Right ventricle myocardium inferior (tissue), 1 donor: ENCODE measurements at places on chromosomes 12 and 14. TPM values are rescaled to one million over a fixed set of nuclear protein-coding genes. Genes with fewer than 3 reads are reported as not detected.

DNA sequence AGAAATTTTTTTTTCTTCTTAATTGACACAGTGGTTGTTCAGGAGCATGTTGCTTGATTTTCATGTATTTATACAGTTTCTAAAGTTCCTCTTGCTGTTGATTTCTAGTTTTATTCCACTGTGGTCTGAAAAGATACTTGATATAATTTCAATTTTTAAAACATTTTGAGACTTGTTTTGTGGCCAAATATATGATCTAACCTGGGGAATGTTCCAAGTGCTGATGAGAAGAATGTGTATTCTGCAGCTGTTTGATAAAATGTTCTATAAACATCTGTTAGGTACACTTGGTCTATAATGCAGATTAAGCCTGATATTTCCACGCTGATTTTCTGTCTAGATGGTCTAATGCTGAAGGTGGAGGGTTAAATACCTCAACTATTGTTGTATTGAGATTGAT, 151.4 kb upstream of the IFNG-AS1 start:
- DNase-seq = no peak

DNA sequence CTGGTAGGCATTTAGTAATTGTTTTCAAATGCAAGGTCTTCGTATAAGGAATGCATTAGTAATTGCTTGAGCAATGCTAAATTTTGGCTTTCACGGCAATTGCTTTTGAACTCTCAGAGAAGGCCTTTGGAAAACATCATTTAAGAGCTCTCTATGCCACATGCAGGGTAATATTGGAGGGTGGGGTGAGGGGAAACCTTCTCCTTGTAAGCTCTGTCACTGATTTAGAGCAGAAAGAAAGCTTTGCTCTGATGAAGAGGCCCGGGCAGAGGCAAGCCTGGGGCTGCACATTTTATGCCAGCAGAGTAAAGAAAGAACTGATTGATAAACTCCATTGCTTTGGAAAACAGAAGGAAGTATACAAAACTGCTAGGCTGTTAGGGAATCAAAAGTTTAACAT, 70.9 kb downstream of the TRIM9 start:
- no peak for DNase-seq

- DNase-seq = no peak
Observed at GRCh38 chr14:104728631-104729030, 4.6 kb downstream of the ADSS1 start.

GRCh38 chr14:61476105-61476753, 154.8 kb downstream of the PRKCH start:
- no peak for DNase-seq

DNA sequence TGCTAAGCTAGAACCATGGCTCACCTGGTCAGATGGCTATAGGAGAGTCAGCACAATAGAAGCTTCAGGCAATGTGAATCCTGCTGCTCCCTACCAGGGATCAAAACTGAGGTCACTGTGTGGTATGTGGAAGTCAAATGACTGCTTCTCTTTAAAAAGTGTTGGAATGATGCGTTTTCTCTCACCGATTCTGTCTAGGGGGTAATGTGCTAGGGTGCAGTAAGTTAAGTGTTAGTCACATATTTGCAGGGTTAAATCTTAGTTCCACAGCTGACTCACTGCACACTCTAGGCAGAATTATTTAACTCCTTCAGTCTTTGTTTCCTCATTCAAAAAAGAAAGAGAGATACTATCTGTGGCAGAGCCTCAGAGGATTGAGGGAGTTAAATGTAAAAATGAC, 696.6 kb downstream of the DIO2 start:
- DNase-seq = no peak

GRCh38 chr14:94066089-94066676, 14.8 kb downstream of the DDX24 start:
- DNase-seq = no peak

DNA sequence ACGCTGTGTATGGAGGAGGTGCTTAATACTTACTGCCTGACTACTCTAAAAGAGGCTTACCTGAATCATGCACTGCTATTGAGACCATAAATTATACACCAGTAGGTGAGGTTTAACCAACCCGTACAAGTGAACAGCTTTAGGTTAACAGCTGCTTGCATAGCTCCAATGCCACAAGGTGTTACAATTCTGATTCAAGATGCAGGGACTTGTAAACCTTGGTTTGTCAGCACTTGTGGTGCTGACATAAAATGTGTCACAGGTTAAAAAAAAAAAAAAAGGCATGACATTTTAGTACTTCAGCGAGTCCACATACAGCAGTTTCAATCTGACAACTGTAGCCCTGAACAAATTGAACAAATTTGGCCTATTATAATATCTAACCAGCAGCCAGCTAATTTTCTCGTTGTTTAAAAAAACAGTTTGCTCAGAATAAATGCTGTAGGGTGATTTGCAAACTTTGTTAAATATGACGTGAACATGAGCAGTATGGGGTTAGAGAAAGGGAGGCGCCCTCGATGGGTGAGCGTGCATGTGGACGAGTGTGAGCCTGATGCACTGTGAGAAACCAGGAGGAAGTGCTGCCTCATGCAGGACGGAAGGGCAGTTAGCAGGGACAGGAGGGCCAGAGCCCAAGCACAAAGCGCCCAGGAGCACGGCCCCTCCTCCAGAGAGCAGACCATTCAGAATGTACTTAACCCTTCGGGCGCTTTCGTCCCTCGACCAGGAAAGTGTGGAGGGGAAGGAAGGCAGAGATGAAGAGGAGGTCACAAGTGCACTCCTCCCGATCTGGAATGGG, 44.7 kb downstream of the TCHP start:
- no peak for DNase-seq

DNA sequence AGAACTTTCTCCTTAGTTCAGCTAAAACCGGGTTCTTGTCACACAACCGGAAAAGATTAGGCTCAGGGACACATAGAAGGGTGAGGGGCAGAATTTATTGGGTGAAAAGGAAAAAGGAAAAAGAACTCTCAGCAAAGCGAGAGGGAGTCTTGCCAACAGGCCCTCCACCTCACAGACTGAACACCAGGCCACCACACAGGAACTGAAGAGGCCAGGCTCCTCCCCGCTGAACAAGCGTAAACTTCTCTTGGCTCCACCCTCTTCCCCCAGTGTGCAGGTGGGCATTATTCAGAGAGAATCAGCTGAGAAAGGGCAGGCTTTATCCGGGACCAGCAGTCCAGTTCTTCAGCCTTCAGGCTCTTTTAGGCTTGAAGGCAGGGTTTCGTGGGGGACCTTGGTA, 125.6 kb upstream of the FGD4 start:
- DNase-seq = no peak

GRCh38 chr14:30290001-30290400, 269.0 kb upstream of the G2E3 start:
- no peak for DNase-seq

DNA sequence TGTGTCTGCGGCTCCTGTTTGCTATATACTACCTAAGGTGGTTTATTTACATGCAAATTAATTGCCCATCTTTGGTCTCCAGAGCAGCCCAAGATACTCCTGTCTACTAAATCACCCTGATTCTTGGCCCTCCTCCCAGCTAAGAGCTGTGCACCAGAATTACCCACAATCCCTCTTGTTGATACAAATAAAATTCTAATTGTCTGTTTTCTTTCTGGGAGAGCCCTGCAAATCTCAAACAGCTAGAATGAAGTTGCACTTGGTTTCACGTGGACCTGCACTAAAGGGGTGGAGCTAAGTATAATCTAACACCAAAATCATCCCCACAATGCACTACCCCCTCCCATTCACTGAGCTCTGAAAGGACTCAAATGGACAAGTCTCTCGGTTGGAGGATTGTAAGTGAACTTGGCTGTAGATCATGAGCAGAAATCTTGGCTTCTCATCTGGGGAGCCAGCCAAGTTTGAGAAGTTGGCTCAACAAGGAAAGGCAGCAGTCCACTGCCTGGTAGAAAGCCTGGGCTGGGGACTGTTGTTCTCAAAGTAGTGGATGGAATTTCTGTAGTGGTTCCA, 6.6 kb downstream of the MAX start:
- DNase-seq = no peak

The KRT71 gene
- total RNA-seq = not detected

DNA sequence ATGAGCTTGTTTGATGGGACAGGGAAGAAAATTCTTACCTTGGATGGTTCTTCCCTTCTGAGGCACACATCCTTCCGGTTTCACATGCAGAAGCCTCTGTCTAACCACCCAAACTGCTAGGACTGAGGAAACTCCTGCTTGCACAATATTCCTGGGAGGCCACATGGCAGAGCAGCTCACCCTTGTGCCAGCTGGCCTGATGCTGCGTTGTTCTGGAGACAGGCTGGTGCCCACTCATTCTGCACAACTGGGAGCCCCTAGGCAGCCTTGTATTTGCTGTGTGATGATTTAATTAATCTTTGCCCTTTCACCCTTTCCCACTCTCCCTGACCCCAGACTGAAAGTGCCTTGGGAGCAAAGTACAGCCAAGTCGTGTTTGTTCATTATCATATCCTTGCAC, 130.8 kb downstream of the RTN1 start:
- no peak for DNase-seq

The GPRC5D gene
- total RNA-seq = not detected

DNA sequence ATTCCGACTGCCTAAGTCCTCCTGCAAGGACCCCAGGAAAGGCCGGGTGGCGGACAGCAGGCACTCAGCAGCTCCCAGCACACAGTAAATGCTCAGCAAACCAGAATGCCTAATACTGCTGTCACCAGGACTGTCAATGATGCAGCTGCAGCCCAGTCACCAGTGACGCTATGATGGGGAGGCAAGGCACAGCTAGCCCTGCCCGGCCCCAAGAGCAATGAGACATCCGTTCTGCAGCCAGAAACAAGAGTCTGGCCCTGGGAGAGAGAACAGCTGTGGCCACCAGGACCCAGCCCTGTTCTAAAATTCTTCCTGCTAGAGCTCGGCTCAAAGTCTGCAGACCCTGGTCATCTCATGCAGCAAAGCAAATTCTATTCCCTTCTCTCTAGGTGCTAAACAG, 69.8 kb downstream of the NCOR2 start:
- DNase-seq = peak; percentile 88

DNA sequence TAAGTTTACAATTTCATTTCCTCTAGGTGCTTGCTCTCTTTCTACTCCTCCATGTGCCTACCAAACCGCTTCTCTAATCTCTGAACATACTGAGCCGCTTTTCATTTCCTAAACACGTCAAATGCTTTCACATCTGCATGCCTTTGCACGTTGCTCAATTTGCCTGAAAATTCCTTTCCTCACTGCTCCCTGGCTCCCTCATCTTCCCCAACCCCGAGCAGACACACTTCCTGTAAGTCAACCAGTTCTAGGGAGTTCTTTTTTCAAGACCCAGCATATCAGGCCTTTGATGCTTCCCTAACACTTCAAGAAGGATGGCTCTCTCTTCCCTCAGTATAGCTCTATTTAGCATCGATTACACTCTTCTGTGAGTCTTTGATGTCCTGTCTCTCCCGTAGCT, 50.3 kb downstream of the LMO3 start:
- DNase-seq = no peak

- no peak for DNase-seq
Observed at GRCh38 chr12:29299633-29300032, 81.3 kb downstream of the ERGIC2 start.

The RNFT2 gene
- total RNA-seq = 1.0 TPM

The EMP1 gene
- 129 TPM for total RNA-seq

The CMTM5 gene
- total RNA-seq = 0.92 TPM

DNA sequence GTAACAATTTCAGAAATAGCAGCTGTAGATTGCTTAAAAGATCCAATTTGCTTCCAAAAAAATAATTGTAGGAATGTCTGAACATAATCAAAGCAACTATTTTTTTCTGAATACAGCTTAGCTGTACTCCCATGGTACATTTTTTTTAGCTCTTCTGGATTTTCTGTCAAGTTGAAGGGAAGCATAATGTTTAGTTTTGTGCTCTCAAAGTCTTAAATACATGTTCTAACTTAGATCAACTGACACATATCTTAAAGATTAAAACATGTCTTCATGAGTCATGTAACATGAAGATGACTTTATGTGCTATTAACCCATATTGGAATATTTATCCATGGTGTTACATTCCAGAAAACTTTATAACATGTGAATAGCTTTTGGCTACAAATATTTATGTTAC, 255.7 kb downstream of the BTG1 start:
- no peak for DNase-seq

DNA sequence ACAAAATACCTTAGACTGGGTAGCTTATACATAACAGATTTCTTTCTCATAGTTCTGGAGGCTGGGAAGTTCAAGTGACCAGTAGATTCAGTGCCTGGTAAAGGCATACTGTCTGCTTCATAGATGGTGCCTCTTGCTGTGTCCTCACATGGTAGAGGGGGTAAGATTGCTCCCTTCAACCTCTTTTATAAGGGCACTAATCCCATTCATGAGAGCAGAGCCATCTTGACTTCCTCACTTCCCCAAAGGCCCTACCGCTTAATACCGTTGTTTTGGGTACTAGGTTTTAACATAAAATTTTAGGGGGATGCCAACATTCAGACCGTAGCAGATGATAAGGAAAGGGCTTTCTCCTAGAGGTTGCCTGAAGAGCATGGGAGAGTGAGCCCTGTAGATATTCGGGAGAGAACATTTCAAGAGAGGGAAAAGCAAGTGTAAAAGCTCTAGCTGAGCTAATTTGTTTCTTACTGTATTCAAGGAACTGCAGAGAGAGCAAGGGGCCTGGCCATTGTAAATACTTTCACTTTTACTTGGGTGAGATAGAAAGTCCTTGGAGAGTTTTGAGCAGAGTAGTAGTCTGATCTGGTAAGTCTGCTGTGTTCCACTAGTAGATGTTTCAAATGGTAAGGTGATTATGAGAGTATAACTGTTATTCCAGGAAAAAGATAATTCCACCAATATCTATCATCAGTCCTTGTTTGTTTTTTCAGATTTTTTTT, 27.3 kb downstream of the FRS2 start:
- DNase-seq = no peak

The PRICKLE1 gene
- 14.5 TPM for total RNA-seq

DNA sequence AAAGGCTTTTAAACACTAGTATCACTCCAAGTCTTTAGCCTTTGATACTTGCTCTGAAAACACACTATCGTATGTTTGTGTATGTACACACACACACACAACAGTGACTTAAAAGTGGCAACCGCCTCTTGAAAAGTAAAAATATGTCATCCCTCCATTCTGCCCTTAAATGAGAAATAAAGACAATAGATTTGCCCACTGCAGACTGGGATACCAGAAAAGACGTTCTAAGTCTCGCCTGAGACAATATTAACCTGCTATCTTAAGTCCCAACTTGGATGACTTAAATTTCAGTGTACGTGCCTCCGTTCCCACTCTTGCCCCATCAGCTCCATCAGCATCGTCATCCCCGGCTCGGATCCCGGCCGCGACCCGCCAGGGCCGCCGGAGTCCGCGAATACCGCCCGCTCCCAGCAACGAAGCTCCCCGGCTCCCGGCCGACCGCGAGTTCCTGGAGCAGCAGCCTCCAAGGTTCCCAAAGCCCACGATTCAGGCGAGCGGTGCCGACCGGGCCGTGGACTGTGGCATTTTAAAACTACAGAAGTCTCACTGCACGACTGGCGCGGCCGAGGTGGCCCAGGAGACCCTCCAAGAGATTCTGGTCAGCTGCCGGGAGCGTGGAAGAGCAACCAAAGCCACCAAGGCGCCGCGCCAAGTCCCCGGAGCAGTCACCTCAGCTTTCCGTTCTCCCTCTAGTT, 2.8 kb upstream of the ARID2 start:
- DNase-seq = peak; percentile 76
